ENCODE measurements at places on chromosomes 2 and 18.
A peak's percentile ranks its signal among the peaks of the same experiment; 100 is the strongest.

DNA sequence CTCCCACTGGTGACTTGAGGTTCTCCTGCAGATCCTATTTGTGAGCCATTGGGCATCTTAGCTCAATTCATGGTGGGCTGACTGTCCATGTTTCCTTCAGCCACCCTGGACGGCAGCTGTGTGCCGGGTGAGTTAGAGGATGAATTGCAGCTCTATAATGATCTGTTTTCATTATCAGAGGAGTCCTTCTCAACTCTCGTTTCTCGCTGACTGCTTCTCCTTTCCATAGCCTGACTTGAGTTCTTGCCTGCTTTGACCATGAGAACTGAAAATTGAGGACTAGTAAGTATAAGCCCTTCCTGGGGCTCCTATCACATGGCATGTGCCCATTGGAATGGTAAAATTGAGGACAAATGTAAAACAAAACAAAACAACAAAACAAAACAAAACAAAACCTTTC, 121.8 kb downstream of the CDC42EP3 start:
- no peak for DNase-seq

DNA sequence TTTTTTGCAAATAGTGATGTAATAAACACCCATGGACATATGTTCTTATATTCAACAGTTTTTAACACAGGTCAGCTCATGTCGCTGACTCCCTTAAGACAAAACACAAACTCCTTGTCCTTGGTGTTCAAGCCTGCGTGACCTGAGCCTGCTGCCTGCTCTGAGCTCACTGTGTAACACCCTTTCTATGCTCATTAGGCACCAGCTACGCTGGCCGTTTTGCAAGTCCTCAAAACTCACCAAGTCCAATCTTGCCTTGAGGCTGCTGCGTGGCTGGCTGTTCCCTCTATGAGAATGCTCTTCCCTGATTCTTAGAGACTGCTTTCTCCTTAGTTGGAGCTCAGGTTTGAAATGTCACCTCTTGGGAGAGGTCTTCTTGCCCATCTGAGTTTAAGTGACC, 100.5 kb upstream of the GLI2 start:
- DNase-seq, result no peak

DNA sequence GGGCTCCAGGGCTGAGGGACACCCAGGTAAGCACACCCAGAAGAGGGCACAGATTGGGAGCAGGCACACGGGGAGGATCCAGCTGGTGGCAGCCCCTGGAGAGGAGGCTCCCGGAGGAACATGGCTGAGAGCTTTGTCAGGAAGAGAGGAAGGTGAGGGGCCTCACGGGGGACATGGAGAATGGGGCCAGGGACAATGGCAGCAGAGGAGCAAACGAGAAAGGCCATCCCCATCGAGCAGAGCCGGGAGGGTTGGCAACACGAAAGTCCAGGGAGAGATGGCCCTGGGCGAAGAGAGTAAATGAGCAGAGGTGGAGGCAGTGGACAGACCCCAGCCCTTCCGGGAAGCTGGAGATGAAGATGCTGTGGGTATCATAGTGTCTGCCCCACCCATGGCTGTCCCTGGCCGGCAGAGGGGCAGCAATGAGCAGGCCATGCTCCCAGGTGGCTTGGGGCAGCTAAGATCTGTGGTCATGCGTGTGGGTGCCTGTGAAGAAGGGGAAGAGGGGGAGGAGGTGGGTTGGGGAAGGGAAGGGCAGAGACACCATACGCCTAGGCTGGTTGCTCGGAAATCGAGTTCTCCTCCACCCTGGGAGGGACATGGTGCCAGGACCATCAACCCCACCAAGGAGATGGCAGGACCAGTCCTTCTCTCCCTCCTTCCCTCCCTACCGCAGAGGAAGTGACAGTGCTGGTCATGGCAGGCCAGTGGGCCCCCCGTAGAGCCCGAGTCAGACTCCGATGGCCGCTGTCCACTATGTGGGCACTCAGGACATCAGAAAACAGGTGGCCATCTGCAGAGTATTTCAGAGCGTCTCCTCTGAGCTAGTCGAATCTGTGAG, 191.7 kb downstream of the NDUFA10 start:
- peak; percentile 20 for DNase-seq

- no peak for DNase-seq
Measured at GRCh38 chr18:36354989-36355388, 57.5 kb downstream of the FHOD3 start.

DNA sequence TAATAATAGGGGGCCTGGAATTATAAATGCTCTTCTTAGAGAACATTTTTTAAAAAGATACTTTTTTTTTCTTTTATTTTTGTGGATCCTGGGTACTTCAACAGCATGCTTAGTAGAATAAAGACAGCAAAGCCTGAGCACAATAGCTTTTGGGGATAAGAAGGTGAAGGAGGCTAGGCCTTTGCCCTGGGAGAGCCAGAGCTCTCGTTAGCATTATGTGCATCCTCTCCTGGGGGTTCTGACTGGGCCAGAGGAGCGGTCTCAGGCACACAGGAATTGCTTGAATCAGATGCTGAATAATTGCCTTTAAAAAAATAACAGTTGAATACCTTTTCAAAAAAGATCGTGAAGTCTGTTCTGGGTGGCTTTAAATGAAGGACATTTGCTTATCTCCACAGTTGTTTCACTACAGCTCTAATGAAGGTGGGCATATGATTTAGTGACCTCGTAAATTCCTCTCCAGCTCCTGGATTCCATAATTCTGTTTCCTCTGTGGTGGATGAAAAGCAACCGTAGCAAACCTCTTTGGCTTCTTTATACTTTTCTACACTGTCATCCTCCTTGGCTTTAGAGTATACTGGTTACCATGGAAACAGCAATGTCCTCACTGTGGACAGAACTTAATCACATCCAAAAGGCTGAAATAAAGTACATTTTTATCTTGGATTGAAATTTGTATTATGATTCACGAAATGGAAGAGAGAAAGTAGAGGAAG, 133.8 kb downstream of the MAIP1 start:
- DNase-seq, result no peak

DNA sequence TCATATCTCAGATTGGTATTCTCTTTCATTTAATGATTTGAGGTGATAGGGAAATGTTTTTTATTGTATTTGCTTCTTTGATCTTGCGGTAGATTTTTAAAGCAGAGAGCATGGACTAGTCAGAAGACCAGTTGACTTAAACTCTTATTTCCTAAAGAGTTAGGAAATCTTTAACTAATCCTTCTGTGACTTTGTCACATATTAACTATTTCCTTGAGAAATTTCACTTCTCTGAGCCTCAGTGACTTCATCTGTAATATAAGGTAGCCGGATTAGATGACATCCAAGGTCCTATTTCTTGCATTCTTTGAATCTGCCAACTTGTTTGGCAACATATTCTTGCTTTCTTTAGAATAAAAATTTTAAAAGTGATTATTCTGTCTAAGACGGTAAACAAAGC, 55.6 kb downstream of the MTX2 start:
- DNase-seq, result no peak

DNA sequence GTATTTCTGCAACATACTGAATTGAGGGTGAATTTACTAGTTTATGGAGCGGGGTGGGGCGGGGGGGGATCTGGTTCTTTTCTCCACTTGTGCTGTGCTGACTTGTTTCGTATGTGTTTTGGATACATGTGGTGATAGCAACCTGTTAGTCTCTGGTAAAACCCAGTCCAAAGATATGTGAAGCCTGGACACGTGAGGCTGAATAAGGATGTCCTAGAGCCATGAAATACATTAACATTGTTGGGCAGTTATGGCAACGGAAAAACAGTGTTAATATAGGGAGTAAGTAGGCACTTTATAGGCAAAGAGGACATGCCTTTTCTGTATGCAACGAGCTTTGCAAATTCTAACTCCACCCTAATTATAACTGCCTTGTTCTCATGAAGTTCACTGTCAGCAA, 42.1 kb upstream of the NEMP2 start:
- DNase-seq, result no peak

GRCh38 chr2:47535996-47536395, 133.0 kb downstream of the MSH2 start:
- no peak for DNase-seq

- no peak for DNase-seq
Measured at GRCh38 chr18:34795070-34795732, 85.1 kb downstream of the DTNA start.

DNA sequence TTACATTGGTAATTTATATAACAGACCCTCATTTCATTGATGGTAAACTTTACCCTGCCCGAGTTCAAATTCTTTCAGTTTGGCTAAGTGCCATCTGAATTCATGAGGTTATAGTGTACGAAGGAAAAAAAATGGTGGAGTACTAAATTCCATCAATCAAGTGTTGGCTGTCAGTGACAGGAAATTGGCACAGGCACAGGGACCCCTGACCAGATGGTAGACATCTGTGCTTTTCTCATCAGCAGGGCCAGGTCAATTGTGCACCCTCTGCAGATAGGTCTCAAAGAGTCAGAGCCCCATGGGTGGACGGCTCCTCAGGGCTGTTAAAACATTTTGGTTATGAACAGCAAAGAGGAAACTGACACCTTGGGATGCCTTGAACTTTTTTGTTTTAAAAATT, 439.2 kb downstream of the SETBP1 start:
- no peak for DNase-seq

Data from natural killer cell treated with Interleukin-12 subunit alpha and Interleukin-12 subunit beta and Interleukin-15 and Interleukin-18, amount 100 ng/mL, for 72 hours (primary cell).